ENCODE measurements at places on chromosomes 1 and 21.

- no peak for DNase-seq
These were observed 2.0 kb downstream of the ZDHHC18 start for GRCh38 chr1:26828411-26828991.

DNA sequence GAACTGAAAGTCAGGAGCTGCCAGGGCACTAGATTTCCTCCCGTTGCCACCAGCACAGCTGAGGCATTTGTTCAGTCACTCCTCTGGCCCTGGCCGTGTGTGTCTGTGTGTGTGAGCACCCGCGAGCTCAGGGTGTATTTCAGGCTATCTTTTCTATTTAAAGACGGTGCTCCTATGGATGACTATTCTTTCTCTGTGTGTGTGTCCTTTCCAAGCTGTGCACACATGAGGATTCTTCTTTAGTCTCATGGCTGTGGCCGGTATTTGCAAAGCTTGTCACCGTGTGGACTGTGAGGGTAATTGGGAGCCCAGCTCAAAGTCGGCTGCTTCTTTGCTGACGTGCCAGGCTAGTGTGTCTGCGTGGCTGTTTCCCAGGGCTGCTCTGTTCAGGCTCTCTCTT is 3.0 kb upstream of the KCND3 start:
- no peak for DNase-seq

GRCh38 chr1:64122588-64122987 is 80.8 kb upstream of the UBE2U start:
- no peak for DNase-seq

DNA sequence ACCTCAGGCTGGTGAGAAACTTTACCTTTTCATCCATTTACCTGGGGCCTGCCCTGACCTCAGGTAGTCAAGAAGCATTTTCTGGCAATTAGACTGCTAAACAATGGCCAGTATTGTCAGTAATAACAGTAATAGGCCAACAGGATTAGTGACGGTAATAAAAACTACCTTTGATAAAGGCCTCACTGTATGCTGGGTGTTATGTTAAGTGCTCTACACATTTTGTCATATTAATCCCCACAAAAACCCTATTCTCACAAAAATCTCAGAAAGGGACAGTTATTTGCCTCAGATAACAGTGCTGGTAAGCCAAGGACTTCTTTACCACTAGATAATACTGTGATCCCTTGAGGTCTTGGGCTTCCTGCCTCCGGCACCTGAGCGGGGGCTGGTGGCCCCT is 191.4 kb downstream of the FOXD2 start:
- DNase-seq: no peak

GRCh38 chr1:210239349-210240111 is 6.9 kb downstream of the SERTAD4 start:
- DNase-seq: no peak

- peak; percentile 26 for DNase-seq
These were observed 339 bp upstream of the RNPC3 start for GRCh38 chr1:103525114-103525606.

GRCh38 chr1:78369546-78369945 is 121.2 kb upstream of the PTGFR start:
- no peak for DNase-seq

DNA sequence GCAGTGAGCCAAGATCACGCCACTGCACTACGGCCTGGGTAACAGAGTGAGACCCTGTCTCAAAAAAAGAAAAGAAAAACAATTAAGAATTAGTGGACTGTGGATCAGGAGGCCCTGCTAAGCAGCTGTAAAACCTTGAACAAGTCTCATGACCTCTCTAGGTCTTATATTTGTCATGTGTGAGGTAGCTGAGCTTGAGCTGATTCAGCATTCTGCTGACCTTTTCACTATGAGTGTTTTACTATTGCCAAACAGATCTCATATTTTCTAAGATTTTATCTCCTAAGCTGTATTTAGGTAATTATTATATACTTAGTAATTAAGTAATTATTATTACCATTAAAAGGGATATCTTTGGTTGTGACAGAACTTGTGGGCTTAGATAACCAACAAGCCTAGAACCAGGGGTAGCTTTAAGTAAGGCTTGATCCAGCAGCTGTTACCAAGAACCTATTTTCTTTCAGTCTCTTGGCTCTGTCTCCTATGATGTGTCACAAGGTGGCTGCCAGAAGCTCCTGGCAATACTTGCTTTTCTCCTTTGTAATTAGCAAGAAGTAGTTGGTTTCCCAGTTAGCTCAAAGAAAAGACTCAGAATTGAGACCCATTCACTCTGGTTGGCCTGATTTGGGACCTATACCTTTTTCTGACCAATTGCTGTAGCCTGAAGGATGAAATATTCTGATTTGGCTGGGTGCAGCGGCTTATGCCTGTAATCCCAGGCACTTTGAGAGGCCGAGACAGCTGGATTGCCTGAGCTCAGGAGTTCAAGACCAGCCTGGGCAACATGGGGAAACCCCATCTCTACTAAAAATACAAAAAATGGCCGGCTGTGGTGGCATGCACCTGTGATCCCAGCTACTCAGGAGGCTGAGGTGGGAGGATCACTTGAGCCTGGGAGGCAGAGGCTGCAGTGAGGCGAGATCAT is 8.5 kb upstream of the ZC3H12A start:
- DNase-seq: no peak

DNA sequence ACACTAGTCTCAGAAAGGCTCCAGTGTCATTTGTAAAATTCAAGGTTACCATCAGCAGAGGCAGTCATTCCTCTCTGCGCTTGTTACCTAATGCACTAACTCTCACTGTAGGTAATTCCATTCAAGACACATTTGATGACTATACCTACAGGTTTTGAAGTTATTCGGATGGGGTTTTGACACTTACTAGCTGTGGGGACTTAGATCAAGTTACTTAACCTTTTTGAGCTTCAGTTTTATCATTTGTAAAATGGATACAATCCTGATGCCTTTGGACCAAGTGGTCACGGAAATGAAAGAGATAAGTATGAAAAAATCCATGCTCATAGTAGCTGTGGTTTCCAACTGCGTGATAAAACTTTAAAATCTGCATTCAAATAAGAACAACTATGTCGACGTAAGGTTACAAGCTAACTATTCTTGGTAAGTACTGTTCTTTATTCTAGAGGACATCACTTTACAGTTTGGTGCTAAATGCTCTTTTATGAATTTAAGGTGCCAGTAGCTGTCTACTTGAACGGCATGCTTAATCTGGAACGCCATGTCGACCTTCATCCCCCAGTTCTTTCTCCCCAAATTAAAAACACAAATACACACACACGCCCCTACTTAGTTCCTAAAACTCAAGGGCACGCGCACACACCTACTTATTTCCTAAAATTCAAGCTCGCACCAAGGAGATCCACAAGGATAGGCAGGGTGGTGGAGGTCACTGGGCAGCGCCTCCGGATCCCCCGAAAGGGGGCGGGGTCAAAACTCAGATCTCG is 550 bp upstream of the NFYC start:
- no peak for DNase-seq

- DNase-seq: no peak
These were observed 20.9 kb upstream of the GPR153 start for GRCh38 chr1:6281511-6282402.

GRCh38 chr1:170732252-170732588 is 68.3 kb downstream of the PRRX1 start:
- no peak for DNase-seq

- no peak for DNase-seq
These were observed 61.0 kb upstream of the SPATA6 start for GRCh38 chr1:48532976-48533375.
